Stimulated activated CD8-positive, alpha-beta memory T cell treated with anti-CD3 and anti-CD28 coated beads, Interleukin-15, amount 100 ng/mL, for 48 hours (primary cell): ENCODE measurements at places on chromosomes 4 and X.

GRCh38 chr4:24713604-24714003 is 81.8 kb upstream of the SOD3 start:
- no peak for DNase-seq

DNA sequence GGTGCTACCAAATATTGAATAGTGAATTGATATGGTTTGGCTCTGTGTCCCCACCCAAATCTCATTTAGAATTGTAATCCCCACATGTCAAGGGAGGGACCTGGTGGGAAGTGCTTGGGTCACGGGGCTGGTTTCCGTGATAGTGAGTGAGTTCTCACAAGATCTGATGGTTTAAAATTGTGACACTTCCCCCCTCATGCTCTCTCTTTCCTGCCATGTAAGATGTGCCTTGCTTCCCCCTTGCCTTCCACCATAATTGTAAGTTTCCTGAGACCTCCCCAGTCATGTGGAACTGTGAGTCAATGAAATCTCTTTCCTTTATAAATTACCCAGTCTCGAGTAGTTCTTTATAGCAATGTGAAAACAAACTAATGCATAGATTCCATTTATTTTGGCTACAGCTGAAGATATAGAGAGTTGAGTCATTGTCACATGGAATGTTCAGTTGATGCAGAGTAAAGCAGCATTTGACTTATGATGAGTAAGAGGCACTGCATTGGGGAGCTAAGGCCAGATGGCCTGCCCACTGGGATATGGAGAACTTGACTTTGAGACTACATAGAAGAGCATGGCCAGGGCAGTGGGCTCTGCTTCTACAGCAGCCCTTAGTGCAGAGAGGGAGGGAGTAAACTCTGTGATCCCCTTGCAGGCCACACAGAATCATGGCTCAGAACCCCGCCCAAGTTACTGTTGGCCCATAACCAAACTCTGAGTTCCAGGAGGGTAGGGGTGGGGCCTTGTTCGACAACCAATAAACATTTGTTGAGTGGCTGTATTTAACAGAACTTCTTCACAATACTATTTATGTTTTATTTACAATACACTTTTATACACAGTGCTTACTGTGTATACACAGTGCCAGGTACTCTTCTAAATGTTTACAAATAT is 34.2 kb downstream of the RAI2 start:
- no peak for DNase-seq

- DNase-seq = no peak
Measured at GRCh38 chrX:136260776-136261175, 9.6 kb upstream of the MAP7D3 start.

DNA sequence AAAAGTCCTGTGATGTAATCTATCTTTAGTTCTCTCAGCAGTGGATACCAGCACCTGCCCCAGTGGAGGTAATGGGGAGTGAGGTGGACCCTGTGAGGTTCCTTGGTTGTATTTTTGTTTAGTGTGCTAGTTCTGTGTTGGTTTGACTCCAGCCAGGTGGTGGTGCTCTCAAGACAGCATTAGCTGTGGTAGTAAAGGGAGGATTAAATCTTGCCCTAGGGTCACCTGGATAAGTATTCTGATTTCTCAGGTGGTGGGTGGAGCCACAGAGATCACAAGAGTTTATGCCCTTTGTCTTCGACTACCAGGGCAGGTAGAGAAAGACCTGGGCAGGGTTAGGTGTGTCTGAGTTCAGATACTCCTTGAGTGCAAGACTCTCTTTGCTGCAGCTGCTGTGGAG is 176.3 kb upstream of the EDA2R start:
- DNase-seq = no peak

GRCh38 chr4:22019676-22020075 is 71.1 kb upstream of the KCNIP4 start:
- no peak for DNase-seq

DNA sequence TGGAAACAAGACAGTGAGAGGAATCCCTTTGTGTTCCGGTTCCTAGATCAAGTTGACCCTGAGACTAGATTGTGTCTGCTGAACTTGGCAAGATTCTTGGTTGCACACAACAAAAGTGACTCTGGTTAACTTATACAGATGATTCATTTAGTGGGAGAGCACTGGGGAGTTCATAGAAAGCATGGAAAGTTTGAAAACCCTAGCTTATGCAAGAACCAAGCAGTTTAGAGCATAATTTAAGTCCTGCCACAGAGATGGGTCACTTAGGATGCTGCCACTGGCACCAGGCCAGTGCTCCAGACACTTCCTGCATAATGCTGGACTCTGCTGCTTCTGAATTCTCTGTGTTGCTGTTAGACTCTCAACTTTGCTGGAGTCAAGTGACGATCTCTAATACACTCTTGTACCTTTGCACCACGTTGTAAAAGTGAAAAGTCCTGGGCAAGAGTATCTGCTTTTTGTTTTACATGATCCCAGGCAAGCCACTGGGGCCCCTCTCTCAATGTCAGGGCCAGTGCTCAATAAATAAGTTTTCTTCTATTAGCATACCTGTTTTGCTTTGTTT is 12.7 kb upstream of the DCUN1D4 start:
- no peak for DNase-seq

DNA sequence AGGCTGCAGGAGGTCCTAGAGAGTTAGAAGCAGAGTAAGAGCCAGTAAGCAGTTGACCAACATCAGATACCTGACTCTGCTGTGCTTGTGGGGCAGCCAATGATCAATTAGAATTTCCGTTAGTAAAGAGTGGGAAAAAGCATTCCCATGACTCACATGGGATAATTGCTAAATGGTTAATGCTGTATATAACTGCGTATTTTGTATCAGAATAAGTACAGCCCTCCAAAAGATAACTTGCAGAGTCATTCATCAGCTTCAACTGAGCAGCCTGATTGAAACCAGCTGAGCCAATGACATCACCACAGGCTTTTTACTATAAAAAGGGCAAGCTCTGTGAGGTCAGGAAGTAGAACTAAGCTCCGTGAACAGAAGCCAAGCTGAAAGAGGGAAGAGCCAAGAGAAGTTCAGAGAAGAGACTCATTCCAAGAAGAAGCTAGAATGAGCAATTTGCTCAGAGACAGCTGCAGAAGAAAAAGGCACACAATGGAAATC is 67.9 kb downstream of the PPP3CA start:
- DNase-seq = no peak

GRCh38 chrX:152641996-152642395 is 4.3 kb downstream of the GABRQ start:
- DNase-seq = no peak

- DNase-seq = no peak
Measured at GRCh38 chr4:93334003-93334402, 494.6 kb upstream of the ATOH1 start.
